ENCODE measurements at places on chromosomes 12 and 14. TPM values are rescaled to one million over a fixed set of nuclear protein-coding genes. Genes with fewer than 3 reads are reported as not detected.

NANOG gene
- total RNA-seq, result not detected

WSCD2 gene
- total RNA-seq, result not detected

HCAR1 gene
- total RNA-seq, result not detected

NOVA1 gene
- total RNA-seq, result 0.03 TPM

HSPB8 gene
- 0.46 TPM for total RNA-seq

PAPLN gene
- 2.0 TPM for total RNA-seq

LRFN5 gene
- not detected for total RNA-seq

NRXN3 gene
- total RNA-seq, result 0.74 TPM

CMKLR1 gene
- not detected for total RNA-seq

OASL gene
- 3.7 TPM for total RNA-seq

NFE2 gene
- 0.14 TPM for total RNA-seq

SLC5A8 gene
- total RNA-seq, result 0.10 TPM

GPR68 gene
- 2.5 TPM for total RNA-seq

OR4K1 gene
- total RNA-seq, result not detected

LAG3 gene
- total RNA-seq, result 0.24 TPM

GLT8D2 gene
- total RNA-seq, result 3.2 TPM

KLRB1 gene
- total RNA-seq, result not detected

CMTM5 gene
- total RNA-seq, result not detected

GZMB gene
- total RNA-seq, result not detected

KCNJ8 gene
- not detected for total RNA-seq

GLT1D1 gene
- total RNA-seq, result not detected

DNAI7 gene
- total RNA-seq, result 0.07 TPM

KRT82 gene
- total RNA-seq, result not detected

VDR gene
- 33.4 TPM for total RNA-seq

PLEKHG3 gene
- 84.7 TPM for total RNA-seq

VASH1 gene
- total RNA-seq, result 0.20 TPM

C12orf54 gene
- total RNA-seq, result 5.7 TPM

TMPRSS12 gene
- total RNA-seq, result not detected

PRIMA1 gene
- not detected for total RNA-seq

SERPINA3 gene
- not detected for total RNA-seq

GPR162 gene
- total RNA-seq, result 0.21 TPM

TPPP2 gene
- not detected for total RNA-seq

IFT81 gene
- total RNA-seq, result 9.8 TPM

CD69 gene
- not detected for total RNA-seq

TAS2R31 gene
- total RNA-seq, result 0.61 TPM

PGF gene
- 28.8 TPM for total RNA-seq

MYF5 gene
- not detected for total RNA-seq

CLEC6A gene
- not detected for total RNA-seq

GPX2 gene
- 2.5 TPM for total RNA-seq

SMOC1 gene
- 49.3 TPM for total RNA-seq

DPPA3 gene
- total RNA-seq, result not detected

CAPZA3 gene
- total RNA-seq, result not detected

OR4L1 gene
- total RNA-seq, result not detected

OXA1L gene
- total RNA-seq, result 78.7 TPM

TROAP gene
- total RNA-seq, result 36.3 TPM

TOMM20L gene
- not detected for total RNA-seq

RASAL1 gene
- 0.07 TPM for total RNA-seq

CCNK gene
- 47.5 TPM for total RNA-seq
